ENCODE measurements at places on chromosomes 7 and 10.

DNA sequence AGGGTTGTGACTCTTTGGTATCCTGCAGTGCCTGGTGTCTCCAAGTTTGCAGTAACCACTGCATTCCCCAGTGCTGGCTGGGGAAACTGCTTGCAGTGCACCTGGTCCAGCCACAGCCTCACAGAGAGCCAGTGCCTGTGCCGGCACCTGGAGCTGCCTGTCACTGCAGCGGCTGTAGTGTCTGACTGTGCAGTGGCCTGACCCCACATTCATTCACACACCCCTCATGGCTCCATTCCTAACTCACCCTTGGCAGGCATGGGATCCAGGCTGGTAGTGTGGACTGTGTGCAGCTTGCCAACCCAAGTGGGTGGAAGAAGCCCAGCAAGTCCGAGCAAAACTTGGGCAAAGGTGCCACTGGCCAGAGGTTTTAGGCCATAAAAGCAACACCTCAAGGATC, 3.7 kb upstream of the CYP3A43 start:
- DNase-seq, result no peak

DNA sequence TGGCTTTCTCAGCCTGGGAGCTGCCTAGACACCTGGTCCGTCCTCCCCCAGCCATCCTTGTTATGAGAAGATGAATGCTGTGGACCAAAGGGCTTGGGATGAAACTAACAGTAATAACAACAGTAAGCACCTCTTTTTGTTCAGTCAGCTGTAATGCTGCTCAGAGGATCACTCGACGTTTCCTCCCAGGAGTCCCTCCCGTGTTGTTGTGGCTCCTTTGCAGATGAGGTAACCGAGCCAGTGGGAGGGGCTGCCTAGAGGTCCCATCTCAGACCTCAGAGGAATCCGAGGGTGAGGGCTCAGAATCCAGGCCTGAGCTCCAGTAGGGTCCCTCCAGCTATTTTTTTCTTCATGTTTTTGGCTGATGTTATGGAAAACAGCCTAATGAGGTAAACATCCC, 145.1 kb downstream of the TMEM178B start:
- no peak for DNase-seq

DNA sequence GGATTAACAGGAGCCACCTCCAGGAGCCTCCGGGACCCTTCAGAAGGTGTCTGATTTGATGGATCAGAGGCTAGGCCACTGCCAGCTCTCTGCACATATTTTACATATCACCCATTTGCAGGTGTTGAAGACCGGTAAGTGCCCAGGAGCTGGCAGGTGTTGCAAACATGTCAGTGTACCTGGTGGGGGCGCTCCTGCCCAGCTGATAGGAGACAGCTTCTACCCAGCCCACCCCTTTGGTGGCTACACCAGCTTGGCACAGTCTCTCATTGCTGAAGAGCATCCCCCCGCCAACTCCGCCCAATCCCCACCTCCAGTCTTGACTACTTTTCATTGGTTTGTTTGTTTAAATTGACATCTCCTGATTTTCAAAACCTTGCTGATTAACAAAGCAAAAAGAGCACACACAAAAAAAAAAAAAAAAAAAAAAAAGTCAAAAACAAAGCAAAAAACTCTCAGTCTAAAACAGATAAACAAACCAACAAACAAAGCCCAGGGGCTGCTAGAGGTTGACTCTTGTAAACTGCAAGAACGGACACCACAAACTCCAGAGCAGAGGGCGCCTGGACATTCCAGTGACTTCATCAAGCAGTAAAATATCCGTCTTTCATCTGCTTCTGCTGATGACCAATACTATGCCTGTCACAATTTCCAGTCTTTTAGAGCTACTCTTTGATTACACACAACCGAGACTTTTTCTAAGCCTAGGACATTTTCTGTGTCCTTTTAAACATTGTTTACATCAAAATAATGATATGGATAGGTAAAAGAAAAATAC, 275.3 kb downstream of the NRG3 start:
- DNase-seq, result no peak

GRCh38 chr10:133281084-133281483, 4.4 kb upstream of the ADAM8 start:
- no peak for DNase-seq

- no peak for DNase-seq
Observed at GRCh38 chr10:32376771-32377170, 29.8 kb upstream of the EPC1 start.

GRCh38 chr10:2919016-2919415, 148.3 kb upstream of the PFKP start:
- no peak for DNase-seq
